Common myeloid progenitor, CD34-positive (primary cell): ENCODE measurements at places on chromosomes 4 and X.

DNA sequence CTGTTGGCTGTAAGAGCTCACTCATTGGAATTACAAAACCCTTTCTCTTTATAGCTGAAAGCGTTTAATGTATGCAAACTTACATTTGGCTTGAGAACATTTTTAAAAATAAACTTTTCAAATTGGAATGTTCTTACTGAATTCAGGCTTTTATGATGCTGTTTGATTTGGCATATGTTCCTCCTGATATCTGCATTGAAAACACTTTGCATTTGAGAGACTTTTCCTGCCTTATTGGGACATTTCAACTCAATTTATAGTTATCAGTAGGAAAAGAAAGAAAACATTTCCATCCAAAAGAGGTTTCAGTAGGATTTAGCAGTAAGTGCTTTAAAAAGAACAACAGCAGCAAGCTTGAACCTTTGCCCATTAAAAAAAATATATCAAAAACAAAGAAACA, 520.0 kb downstream of the IL1RAPL1 start:
- no peak for DNase-seq

- no peak for DNase-seq
These were observed 406.6 kb downstream of the PCDH10 start for GRCh38 chr4:133555671-133556070.

DNA sequence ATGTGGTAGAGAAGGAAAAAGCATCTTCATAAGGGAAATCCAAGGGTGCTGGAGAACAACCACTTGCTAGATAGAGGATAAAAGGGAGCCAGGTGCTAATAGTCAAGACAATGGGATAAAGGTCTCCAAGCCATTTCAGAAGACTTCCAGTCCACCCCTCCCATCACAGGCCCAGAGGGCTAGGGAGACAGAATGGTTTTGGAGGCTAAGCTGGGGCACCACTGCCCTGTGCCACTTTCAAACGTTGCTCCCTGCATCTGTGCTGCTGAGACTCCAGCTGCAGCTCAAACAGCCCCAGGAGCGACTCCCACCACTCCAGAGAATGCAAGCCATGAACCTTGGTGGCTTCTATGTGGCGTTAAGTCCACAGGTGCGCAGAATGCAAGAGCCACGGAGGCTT, 38.4 kb upstream of the HUWE1 start:
- no peak for DNase-seq

GRCh38 chr4:84792366-84793301, 173.9 kb downstream of the WDFY3 start:
- DNase-seq: no peak

GRCh38 chr4:10944321-10944720, 259.8 kb upstream of the CLNK start:
- no peak for DNase-seq
